ENCODE measurements at places on chromosomes 5 and 9.

DNA sequence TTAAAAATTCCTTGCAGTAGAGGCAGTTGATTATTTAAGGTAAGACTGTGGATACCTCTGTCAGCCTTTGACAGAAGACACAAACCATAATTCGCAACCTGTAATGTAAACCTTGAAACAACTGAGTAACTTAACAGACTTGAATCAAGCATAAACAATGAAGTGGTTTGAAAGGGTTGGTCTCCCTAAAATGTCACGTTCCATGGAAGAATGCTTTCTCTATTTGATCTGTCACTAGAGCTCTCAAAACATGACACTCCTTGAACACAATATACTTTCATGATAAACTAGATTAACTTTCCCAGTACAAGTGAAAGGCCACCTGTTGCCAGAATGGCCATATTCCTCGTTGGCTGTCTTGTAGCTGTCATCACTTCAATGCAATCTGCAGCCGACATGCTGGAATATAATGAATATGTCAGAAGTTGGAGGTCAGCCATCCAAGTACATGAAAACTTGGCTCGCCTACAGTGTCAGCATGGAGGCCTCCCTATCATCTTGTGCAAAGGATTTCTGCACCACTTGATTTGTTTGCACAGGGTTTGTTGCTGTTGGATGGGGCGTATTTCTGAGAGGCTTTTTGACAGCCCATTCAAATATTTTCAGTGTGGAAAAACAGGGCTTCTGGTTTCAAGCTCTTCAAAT, 228.0 kb downstream of the TLE4 start:
- DNase-seq: no peak

DNA sequence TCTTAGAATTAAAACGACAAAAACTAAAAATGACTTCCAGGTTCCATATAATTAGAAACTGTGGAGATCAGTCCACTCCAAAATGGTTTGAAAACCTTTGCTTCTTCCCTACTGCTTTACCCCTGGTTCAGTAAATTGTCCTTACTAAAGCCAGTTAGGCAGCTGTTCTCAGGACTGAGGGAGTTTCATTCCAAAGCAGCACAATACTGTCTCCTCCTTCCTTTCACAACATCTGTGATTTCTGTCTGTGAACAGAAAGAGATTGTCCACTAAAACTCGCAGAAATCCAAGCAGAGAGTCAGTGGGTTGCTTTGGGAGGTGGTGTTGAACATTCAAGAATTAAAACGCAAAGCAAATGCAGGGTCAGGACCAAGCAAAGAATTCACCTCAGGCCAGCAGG, 740.8 kb upstream of the ZNF608 start:
- DNase-seq: no peak

DNA sequence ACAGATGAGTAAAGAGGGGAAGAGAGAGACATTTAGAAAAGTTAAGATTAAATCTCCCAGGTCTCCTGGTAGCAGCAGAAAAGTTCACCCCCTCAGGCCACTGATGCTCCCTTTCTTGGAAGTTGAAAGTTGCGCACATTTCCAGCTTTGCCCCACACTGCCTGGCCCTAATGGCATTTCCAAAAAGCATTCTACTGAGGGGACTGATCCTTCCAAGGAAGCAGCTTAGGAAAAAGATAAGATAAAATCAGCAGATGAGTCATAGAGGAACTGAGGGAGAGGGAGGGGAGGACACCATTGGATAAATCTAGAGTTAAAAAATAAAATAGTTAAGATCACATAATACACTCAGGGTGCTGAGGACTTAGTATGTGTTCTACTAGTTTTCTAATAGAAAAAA, 67.6 kb upstream of the SLC12A2 start:
- no peak for DNase-seq

- no peak for DNase-seq
Measured at GRCh38 chr5:109844695-109845094, 155.0 kb downstream of the MAN2A1 start.

GRCh38 chr5:856531-857425, 6.0 kb upstream of the ZDHHC11 start:
- DNase-seq: no peak

DNA sequence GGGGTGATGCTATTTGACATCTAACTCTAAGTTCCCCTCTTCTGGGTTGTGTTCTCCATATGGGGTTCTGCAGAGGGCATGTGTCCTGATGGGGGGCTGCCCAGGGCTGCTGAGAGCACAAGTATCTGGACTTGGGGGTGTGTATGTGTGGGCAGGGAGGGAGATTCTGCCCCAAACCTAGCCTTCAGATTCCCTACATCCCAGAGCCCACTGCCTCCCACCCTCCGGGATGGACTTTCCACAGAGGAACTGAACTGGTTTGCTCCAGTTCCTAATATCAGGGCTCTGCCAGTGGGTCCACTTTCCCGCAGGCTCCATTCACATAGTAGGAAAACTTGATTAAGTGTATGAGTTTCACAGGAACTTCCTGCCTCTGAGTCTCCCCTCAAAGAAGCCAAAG, 16.4 kb upstream of the TIFAB start:
- DNase-seq: no peak

GRCh38 chr9:127390563-127390962, 6.4 kb upstream of the SLC2A8 start:
- DNase-seq: no peak

DNA sequence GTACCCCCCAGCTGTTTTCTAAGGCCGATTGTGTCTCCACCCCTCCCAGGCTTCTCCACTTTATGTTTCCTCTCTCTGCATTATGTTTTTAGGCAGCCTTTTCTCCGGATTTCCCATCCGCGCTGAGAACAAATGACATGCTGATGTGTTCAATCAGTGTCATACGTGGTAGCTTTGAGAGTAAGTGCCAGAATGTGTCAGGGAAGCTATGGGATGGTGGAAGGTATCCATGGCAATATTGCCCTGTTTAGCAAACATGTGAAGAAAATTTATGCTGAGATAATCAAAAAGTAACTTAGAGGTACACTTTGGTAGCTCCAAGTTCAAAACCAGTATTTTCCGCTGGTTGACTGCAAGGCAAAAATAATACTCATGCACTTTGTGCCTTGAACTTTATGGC, 36.6 kb upstream of the LECT2 start:
- no peak for DNase-seq

- DNase-seq: no peak
Measured at GRCh38 chr5:132556153-132556762, 519 bp upstream of the RAD50 start.

GRCh38 chr5:100603141-100603540, 68.0 kb downstream of the FAM174A start:
- DNase-seq: no peak

DNA sequence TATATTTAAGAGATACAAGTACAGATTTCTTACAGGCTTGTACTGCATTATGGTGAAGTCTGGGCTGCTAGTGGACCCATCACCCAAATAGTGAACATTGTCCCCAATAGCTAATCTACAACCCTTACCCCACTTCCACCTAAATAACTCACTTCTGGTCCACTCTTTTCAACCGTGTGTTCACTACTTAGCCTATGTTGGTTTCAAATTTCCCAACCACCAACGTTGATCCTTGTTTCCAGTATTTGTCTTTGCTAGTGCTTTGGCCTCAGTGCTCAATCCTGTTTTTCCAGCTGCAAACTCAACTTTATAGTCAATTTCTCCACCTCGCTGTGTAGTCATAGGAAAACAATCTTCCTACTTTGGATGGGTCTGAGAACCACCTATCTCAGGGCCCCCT, 45.3 kb upstream of the TTC39B start:
- no peak for DNase-seq

GRCh38 chr5:71891856-71892255, 172.8 kb downstream of the CARTPT start:
- DNase-seq: no peak

GRCh38 chr5:172825610-172826204, 8.3 kb upstream of the ERGIC1 start:
- DNase-seq: no peak

DNA sequence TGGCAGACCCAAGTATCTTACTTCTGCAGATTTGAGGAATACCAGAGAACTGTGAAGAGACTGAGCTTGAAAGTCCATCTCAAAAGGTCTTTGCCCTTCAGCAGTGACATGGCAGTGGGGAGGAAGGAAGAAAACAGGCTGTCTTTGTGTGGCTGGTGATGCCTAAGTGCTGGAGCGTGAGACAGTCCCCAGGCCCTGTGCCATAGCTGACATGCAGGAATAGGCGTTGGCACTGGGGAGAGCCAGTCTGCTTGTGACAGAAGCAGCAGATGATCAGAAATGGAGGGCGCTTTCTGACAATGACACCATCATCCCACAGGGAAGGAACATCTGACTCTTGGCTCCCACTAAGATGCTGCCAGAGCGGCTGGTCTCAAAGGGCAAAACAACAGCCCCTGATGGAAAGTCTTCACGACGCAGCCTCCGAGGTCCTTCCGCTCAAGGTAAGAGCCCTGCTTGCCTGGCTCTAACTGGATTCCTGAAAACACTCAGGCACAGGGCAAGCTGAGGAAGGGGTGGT, 15.5 kb upstream of the GLRX start:
- DNase-seq: no peak

GRCh38 chr5:39072925-39073766, 1.1 kb downstream of the RICTOR start:
- peak; percentile 4 for DNase-seq

DNA sequence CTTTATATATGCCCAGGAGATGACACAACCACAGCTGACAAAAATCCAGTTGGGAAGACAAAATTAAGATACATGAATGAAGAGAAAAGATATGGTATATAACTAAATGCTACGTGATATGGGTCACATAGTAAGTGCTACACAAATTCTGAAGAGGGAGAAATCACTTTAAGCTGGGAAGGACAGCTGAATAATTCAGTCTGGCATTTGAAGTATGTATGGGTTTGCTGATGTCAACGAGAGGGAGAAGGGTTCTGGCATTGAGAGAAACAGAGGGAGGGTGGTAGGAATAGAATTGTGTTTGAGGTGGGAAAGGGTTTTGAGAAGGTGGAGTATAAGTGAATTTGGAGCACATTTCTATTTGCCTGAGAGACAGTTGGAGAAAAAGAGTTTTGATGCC, 6.7 kb upstream of the SLIT3 start:
- DNase-seq: no peak

DNA sequence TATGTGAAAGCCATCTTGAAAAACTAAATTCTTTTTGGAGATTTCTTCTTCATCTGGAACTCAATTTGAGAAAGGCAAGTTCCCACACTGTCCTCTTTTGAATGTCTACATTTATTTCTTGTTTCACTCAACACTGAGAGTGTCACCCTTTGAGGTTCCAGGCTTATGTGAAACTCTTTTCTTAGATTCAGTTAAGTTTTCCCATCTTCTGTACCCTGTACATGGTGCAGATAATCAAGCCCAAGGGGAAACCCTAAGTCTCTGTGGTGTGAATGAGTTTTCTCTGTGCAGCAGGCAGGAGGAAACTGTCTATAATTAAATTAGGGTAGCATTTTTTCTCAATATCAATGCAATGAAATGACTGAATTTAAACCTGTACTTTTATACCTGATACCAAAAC, 72.3 kb upstream of the PRLR start:
- DNase-seq: no peak

GRCh38 chr9:94949370-94949769, 222.9 kb downstream of the AOPEP start:
- DNase-seq: no peak

GRCh38 chr5:133890314-133890713, 78.1 kb downstream of the C5orf15 start:
- DNase-seq: no peak

GRCh38 chr5:33339413-33339812, 101.4 kb upstream of the TARS1 start:
- DNase-seq: no peak

- no peak for DNase-seq
Measured at GRCh38 chr9:129504404-129504803, 116.5 kb downstream of the C9orf50 start.

GRCh38 chr5:96245140-96246091, 187.6 kb downstream of the PCSK1 start:
- DNase-seq: no peak

- peak; percentile 82 for DNase-seq
Measured at GRCh38 chr5:157148734-157149615, 6.3 kb upstream of the MED7 start.

DNA sequence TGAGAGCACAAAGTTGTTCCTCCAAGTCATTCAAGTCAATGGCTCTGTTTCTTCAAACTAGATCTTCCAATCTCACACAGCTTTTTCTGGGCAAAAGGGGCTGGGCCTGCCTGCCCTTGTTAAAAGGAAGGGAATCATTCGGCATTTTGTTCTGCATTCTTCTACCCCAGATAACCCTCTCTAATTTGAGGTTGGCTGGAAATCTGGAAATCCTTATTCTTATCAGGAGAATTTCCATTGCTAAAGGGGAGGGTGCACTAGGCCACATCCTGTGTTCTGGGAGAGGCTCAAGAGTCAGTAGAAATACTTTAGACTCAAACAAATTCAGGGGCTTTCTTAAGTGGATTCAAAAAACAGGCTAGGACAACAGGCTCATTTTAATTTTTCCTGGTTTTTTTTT, 384.7 kb upstream of the ZNF462 start:
- no peak for DNase-seq

- DNase-seq: peak; percentile 20
Measured at GRCh38 chr9:126471084-126471624, 142.6 kb upstream of the LMX1B start.

- DNase-seq: no peak
Measured at GRCh38 chr9:35179347-35180280, 17.8 kb downstream of the UNC13B start.

GRCh38 chr9:113368982-113369854, 7.6 kb downstream of the HDHD3 start:
- DNase-seq: no peak

- no peak for DNase-seq
Measured at GRCh38 chr9:129310666-129311350, 132.7 kb upstream of the IER5L start.

DNA sequence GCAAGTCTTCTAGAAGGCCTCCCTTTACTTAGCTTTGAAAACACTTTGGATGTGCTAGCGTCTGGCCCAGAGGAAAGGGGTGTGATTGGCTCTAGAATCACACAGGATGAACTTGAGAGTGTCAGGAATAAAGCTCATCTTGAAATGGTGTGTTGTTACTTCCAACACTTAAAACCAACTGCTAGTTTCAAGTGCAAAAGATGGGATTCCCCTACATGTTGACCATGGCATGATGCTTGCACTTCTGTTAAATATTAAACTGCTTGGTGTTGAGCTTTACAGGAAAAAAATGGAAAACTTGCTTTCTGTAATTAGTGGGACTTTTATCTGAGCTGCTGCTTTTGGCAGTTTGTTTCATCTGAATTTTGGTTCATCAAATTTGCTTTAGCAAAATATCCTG, 261.1 kb downstream of the MED10 start:
- DNase-seq: no peak

- DNase-seq: no peak
Measured at GRCh38 chr9:120109242-120109641, 470.7 kb downstream of the CDK5RAP2 start.

DNA sequence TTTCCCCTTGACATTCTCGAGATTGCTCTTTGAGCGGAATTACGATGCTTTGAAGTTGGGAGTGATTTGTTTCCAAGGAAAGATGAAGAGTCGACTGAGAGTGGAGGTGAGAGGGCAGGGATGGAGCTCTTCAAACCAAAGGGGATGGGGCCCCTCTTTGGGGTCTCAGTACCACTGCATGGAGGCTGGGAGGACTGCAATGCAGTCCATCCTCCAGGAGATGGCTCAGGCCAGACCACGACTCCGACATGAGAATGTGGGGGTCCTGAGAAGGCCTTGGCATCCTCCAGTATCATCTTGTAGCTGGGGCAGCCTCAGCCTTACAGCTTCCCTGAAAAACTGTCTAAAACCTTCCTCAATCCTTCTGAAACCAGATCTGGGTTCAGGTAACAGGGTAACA, 51.1 kb upstream of the CDKN2AIPNL start:
- no peak for DNase-seq
